ENCODE measurements at places on chromosomes 2 and 18.

DNA sequence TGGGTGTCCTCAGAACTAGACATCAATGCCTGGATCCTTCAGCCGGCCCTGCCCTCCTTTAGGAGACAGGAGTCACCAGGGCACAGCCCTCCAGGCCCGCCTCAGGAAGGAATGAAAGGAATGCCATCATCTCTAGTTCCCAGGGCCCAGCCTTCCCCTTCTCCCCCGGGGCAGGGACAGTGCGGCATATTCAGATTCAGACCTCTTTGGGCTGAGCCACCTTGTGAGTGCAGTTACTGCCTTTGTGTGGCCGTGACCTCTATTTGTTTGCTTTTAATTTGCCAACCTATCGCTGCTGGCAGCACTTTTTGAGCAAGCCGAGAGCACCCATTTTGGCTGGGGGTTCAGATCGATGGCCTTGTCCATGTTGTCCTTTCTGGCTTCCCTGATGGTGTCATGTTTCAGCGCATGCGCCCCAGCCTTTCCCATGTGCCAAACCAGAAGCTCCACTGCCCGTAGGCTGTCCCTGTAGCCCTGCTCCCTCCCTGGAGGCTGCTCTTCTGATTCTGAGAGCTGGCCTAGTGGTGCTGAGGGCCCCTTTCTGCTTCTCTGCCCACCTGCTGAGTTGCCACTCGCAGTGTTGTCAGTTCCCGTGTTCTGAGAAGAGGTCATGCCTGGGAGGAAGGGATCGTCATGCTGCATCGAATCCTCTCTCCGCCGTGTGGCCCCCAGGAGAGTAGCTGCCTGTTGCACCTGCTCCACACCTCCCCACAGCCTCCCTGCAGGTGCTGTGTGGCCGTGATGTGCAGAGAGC is 10.9 kb downstream of the ANKRD23 start:
- peak; percentile 56 for DNase-seq

DNA sequence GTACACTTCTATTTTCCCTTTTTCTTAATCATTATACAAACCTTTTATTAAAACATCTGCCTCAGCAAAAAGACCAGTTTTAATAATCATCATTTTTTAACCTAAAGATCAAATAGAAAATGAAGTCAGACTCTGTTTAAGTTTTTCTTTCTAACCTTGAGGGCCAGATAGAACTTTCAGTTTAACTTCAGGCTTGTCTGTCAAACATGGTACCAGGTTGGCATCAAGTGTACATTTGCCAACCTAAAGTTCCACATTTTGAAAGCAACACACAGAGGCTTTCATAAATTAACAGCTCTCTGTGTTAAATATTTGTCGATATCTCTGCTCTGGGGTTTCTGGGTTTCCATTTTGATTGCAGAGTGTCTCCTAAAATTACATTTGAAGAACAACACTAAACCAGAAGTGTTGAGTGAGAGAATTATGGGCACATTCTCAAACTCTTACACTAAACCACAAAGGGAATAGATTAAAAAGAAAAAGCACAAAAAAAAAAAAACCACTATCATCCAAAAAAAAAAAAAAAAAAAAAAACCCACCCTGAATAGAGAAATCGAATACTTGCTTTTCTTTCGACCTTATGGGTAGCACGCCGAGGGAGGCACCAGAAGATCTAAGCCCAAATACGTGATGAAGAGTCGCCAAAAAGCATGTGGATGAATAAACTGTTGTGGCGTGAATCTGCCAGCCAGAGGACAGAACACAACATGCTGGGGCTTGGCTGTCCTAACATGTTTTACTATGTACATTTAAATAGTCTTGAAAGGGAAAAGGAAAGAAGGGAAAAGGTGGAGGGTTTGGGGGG is 166.2 kb downstream of the TCF4 start:
- peak; percentile 29 for DNase-seq

DNA sequence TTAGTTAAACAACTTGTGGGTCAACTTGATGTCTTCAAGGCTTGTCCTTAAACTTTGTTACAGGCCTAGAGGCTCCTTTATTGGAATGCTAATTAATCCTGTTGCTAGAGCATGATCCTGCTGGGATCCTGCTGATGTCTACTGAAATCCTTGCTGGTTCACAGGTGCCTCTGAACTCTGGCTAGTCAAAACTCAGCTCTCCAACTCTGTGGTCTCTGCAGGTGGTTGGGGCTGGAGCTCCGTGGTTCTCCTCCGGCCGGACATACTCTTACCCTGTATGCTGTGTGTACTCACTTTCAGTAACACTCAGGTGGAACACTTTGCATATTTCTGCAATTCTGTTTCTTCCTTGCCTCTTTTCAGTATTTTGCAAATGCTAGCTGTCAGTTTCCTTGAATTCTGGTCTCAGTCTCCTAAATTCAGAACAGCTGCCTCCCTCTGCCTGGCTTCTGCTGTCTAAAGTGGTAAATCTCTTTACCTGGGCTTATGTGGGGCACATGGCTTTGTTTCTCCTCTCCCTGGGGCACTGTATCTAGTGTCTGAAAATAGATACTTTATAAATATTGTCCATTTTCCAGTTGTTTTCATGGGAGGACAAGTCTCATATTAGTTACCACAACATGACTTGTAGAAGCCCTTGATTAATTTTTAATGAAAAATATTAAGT is 113.0 kb downstream of the ATP9B start:
- DNase-seq, result no peak

DNA sequence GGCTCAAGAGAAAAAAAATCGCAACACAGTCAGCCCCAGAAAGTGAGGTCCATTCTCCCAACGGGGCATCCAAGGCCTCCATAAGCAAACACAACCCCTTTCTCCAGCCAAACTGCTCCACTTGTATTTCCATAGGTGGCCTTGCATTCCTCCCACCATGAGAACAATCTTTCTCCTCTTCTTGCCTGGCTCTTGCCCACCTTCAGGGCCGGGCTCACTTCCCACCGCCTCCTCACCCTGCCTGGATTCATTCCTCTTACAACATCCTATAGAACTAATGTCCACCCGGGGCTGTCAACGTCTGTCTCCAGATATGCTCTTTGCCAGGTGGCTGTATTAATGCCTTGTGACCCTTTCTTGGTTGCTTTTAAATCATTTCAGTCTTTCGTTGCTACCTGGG is 124.5 kb downstream of the SMAD7 start:
- no peak for DNase-seq

- DNase-seq, result no peak
Observed at GRCh38 chr18:25058521-25058920, 293.4 kb downstream of the ZNF521 start.

DNA sequence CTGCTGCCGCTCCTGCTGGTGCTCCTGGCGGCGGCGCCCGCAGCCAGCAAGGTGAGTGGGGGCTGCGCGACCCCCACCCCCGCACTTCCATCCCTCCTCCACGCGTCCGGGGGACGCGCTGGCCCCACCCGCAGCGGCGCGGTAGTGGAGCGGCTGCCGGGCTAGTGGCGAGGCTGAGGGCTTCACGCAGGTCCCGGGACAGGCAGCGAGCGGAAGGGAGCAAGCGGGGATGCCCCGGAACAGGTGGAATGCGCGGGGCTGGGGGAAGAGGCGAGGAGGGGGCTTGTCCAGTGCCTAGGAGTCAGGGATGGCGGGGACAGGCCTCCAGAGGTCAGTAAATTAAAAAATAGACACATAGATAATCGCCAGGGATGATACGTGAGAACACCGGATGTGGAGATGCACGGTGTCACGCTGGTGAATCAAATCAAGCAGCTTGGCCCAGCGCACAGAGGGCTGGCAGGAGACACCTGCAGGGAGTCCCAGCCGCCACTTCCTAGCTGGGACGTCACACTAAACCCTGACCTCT is 403 bp downstream of the COL4A3 start:
- peak; percentile 10 for DNase-seq

- no peak for DNase-seq
Observed at GRCh38 chr2:191173206-191173605, 22.4 kb upstream of the STAT4 start.

- DNase-seq, result peak; percentile 35
Observed at GRCh38 chr2:186590759-186591505, 1.1 kb downstream of the ITGAV start.

DNA sequence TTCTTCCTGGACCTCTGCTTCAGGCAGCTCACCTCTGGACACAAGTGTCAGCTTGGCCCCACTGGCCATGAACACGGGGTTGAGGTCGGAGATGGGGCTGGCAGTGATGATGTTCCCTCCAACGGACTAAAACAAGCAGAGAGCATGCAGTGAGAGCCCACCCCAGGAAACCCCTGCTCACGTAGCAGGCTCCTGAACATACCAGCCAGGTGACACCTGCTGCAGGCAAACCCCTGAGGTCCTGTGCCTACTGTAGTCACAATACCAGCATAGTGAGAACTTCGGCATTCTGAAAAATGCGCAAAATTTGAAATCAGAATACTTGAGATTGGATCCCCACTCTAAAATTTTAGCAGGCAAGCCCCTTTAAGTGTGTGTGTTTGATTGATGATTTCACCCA is 32.9 kb downstream of the XDH start:
- no peak for DNase-seq

- no peak for DNase-seq
Observed at GRCh38 chr2:30775833-30776232, 31.4 kb downstream of the CAPN13 start.

DNA sequence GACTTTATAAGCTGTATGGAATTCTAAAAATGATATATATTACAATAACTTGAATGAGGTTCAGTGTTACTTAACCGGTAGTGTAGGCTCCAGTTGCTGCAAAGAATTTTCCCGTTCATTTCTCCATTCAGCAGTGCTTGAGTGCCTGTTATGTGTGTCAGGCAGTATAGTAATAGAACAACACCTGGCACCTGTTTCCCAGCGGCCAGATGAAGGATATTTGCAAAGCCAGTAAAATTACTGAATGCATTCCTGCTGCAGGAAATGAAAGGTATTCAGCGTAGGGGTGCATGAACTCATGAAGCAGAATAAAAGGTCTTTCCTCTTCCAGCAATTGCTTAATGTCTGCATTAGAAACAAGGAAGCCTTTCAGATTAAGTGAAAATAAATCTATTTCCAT is 18.8 kb downstream of the YPEL5 start:
- DNase-seq, result no peak

DNA sequence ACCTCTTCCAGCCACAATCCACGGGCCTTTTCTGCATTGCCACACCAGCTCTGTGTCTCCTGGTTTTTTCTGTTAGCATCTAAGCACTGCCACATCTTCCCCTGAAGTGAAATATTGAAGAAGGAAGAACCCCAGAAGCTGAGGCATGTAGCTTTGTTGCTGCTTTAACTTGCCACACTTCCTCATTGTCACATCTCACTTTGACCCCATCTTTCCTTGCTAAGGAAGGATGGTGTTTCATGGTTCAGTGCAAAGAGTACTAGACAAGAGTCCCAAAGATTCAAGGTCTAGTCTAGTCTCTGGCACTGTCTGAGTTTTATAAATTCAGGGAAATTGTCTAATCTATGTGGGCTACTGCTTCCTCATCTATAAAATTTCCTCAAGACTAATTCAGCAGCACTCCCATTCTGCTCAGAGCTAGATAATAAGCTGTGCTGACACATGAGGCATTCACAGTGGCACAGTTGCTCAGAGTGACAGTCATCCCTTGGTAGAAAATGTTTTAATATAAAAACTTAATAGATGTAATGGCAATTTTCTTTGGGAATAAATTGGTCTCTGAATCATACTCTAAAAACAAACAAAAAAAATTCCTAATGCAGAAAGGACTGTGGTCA is 483.0 kb upstream of the ID2 start:
- no peak for DNase-seq

DNA sequence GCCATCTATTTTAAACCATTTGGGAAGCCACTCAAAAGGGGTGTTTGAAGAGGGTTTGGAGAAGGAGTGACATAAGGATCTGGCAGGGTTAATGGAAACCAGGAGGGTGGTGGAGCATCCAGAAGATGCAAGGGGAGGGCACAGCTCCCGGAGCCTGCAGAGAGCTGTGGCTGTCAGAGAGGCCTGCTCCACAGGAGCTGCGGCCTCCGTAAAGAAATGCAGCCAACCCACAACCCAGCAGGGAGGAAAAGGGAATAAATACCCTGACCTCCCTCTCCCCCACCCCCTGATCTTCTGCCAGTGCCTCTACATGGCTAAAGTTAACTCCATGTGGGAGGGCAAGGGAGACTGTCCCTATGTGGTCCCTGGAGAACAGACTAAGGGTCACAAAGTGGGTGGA is 567.1 kb upstream of the POU3F3 start:
- no peak for DNase-seq

DNA sequence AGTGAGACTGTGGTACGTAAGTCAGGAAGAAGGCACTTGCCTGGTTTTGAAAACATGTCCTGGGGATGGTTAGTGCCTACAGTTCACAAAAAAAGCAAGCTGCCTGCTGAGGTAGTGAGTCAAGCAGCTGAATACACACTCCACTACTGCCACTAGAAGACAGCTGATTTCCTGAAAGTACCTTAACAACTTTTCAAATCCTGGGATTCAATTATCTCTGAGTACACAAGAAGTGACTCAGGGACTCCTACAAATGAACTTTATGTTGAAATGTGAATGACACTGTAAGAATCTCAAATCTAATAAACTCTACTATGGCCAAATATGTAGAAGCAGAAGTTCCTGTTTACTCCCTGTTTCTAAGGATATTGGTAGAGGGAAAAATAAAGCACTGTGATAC is 58.0 kb upstream of the ARL5A start:
- DNase-seq, result no peak

DNA sequence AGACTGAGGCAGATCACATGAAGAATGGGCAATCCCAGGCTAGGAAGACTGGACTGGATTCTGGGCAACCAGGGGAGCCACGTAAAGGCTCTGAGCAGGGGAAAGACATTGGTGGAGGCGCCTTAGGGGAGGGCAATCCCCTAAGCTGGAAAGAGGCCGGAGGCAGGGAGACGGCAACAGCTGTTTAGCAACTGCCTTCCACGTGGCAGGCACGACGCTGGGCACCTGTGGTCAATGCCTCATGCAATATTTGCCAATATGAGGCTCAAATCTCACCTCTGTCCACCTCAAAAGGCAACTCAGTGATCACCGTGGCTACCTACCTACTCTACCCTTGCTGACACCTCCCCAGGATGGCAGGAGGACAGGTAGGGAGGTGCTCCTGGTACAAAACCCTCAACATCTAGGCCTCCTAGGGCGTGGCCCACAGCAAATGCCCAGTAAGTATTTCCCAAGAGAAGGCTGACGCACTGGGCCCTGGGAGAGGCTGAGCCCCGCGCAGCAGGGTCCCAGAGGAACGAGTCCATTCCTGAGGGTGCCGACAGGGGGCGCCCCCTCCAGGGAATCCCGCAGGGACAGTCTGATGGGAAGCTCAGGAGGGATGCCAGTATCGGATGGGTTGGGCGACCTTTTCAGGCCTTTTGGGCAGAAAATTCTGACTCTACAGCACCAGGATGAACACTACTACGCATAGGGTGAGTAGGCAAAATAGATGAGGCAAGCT is 8.9 kb downstream of the BOLA3 start:
- DNase-seq, result no peak

DNA sequence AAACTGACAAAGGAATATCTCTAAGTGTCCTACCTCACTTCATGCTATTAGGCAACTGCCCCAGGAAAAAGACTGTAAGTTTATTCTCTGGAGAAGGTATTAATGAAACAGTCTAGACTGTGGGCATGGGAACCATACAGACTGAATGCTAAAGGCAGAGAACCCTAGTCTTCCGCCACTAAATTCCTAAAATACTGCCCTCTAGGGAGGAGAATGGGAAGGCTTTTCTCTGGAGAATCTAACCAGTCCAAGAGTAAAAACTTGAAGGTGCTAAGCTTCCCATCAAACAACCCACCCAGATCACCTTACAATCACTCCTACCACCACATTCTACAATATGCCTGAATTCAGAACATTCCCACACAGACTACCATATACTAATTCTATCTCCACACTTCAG is 3.4 kb downstream of the SRBD1 start:
- DNase-seq, result peak; percentile 29
